Psoas muscle (tissue), 8 donors: ENCODE measurements at places on chromosomes 5 and 9. TPM values are rescaled to one million over a fixed set of nuclear protein-coding genes. Genes with fewer than 3 reads are reported as not detected.

FRMD3 gene
- 8.5 TPM for polyA plus RNA-seq

C5 gene
- polyA plus RNA-seq = 0.13 TPM

PCDHB13 gene
- polyA plus RNA-seq = 0.26 TPM

BSPRY gene
- not detected for polyA plus RNA-seq

ANKRA2 gene
- polyA plus RNA-seq = 5.0 TPM

PNPLA7 gene
- 7.7 TPM for polyA plus RNA-seq

FAM200C gene
- 8.5 TPM for polyA plus RNA-seq

SVEP1 gene
- 1.9 TPM for polyA plus RNA-seq
